ENCODE measurements at places on chromosomes 12 and 14.

- peak; percentile 58 for DNase-seq
Measured at GRCh38 chr14:69547701-69548348, 26.8 kb downstream of the CCDC177 start.

DNA sequence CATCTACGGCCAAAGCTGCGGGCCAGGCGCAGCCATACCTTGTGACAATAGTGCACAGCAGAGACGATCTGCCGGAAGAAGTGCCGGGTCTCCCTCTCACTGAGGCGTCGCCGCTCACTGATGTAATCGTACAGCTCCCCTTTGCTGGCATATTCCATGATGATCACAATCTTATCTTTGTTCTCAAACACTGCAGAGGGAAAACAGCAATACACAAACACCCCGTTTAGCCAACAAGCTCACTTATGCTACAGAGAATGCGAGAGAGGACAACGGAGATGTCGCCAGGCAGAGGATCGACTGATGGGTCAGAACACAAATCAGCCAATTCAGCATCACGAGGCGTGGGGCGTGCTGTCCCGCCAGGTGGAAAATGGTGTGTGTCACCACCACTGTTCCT is 52.1 kb downstream of the NUAK1 start:
- no peak for DNase-seq

- DNase-seq = no peak
Measured at GRCh38 chr12:49549735-49550692, 11.2 kb downstream of the KCNH3 start.

DNA sequence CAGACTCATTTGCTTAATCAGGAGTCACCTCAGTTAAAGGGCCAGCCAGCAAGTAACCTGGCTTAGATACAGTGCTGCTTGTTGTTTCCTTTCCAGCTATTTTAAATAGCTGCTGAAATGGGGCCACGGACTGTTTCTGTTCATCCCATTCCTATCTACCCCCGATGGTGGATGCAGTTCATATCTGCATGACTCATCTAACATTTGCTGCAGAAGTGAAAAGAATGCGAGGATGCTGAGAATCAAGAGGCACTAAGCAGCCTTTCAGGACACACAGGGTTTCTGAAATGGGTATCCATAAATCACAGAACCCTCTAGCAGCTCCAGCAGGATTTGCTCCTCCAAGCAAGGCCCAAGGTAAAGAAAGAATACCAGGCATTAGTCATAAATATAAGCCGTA is 60.2 kb upstream of the RTRAF start:
- DNase-seq = no peak

DNA sequence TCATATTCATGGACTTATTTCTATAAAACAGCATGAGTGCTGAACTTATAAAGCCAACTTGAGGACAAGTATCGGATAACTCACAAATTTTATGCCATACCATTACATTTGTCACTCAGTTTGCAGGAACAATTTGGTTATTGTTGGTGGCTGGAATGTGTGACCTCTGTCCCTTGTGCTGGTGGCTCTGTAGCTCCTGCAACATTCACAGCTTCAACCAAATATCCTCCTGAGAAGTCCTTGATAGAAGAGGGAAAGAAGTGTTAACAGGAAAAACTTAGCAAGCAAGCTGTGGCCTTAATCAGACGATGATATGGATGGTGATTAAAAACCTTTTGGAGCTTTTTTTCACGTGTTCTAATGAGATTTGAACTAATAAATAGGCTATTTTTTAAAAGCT is 61.0 kb upstream of the DNM1L start:
- peak; percentile 11 for DNase-seq

- peak; percentile 96 for DNase-seq
Measured at GRCh38 chr14:100830681-100831080, 4.8 kb downstream of the MEG3 start.

DNA sequence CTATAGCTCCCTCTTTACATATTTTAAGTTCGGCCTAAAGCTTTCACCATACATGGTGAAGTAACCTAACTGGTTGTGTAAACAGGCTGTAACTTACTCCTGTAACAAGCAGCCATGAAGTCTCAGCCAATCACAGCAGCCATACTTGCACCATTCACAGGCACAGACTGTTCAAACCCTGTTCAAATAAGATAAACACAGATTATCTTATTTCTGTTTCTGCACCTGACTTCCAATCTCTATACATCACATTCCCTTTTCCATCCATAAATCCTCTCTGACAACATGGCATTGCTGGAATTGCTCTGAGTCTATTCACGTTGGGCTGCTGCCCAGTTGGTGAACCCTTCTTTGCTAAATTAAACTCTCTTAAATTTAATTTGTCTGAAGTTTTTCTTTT is 34.5 kb upstream of the ARID2 start:
- peak; percentile 18 for DNase-seq

DNA sequence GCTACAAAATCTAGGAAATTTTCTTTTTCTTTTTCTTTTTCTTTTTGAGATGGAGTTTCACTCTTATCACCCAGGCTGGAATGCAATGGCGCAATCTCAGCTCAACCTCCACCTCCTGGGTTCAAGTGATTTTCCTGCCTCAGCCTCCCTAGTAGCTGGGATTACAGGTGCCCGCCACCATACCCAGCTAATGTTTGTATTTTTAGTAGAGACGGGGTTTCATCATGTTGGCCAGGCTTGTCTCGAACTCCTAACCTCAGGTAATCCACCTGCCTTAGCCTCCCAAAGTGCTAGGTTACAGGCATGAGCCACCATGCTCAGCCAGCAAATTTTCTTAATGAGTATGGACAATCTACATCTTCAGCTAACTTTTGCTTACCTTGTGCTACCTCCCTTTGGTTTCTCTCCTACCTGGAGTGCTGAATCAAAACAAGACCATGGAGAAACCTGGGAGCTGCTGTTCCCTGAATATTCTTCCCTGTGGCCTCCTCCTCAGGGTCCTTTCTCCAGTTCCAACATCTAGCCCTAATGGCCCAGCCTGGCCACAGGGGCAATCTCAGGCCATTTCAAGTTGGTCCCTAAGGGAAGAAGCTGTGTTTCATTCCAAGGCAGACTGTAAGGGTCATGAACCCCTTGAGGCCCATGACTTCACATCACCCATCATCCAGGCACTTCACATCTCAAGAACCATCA is 74.6 kb upstream of the EGLN3 start:
- DNase-seq = no peak

DNA sequence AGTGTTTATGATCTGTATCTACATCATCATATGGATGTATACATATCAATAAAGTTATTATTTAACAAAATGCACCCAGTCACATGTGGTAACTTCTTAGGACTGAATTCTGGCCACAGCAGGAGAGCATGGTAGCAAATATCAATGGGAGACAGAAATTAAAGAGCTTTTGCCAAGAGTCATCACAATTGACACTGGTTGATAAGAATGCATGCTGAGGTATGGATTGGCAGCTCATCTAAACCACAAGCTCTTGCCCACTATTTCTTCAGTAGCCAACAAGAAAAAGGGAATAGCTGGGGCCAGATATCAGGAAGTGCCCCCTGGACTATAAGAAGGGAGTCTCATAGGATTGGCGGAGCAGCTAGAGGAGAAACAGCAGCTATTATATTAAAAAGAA is 9.4 kb upstream of the PTGR2 start:
- DNase-seq = no peak

DNA sequence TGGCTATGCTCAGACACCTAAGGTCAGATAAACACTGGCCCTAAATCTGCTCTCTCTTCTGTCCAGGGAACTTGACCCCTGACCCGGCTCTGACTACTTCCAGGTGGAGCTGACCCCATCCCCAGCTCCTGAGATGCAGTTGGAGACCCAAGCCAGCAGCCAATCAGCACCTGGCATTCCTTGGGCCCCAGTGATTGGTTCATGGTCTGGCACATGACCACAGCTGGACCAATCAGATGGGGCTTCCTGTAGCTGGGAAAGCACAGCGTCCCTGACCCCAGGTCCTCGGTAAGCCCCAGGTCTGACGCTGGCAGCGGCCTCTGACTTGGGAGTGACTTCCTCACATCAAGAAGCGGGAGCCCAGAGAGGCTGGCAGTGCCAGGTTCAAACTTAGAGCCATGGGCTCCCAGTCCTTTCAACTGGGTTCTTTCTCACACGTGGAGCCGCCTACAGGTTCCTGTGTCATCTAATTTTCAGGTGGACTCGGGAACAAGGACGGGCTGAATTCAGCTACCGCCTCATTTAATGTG is 915.4 kb upstream of the TMEM132C start:
- no peak for DNase-seq
